Thymus (tissue), 14 donors: ENCODE measurements at places on chromosomes 7 and 10. TPM values are rescaled to one million over a fixed set of nuclear protein-coding genes. Genes with fewer than 3 reads are reported as not detected.

Gene ANKRD61
- total RNA-seq = 0.05 TPM

DNA sequence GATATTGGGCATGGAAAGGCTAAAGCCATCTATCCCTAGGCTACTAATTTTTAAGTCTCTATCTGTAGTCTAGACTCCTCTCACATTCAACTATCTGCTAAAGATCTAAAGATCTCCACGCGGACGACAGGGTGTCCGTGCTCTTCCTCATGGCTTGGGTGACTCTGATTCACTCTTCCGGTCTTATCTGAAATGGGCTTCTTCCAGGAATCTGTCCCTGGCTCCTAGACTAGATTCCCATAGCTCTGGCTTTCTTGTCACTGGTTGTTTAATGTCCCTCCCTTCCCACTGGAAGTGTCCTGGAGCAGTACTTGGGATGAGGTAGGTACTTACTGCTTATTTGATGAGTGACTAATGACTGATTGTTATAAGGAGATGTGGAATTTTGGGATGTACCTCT is 62.0 kb upstream of the PODXL start:
- no peaks in the 10 kb centered on the region for H3K4me1 ChIP-seq
- H3K4me3 ChIP-seq = no peak overlapping the region
- no peak overlapping the region for H3K27ac ChIP-seq
- H3K36me3 ChIP-seq = no peaks in the 10 kb centered on the region
- DNase-seq = no peak
- no peaks in the 10 kb centered on the region for H3K27me3 ChIP-seq

GRCh38 chr7:46569133-46569465 is 648.0 kb upstream of the IGFBP3 start:
- H3K27ac ChIP-seq = no peak overlapping the region
- H3K4me1 ChIP-seq = no peaks in the 10 kb centered on the region
- H3K4me3 ChIP-seq = no peak overlapping the region

Gene AGR2
- total RNA-seq = 1.7 TPM

GRCh38 chr10:113061557-113061956 is 111.5 kb downstream of the TCF7L2 start:
- no peak for DNase-seq
- H3K4me3 ChIP-seq = no peak overlapping the region
- peaks cover 15% of the 10 kb centered on the region for H3K4me1 ChIP-seq

DNA sequence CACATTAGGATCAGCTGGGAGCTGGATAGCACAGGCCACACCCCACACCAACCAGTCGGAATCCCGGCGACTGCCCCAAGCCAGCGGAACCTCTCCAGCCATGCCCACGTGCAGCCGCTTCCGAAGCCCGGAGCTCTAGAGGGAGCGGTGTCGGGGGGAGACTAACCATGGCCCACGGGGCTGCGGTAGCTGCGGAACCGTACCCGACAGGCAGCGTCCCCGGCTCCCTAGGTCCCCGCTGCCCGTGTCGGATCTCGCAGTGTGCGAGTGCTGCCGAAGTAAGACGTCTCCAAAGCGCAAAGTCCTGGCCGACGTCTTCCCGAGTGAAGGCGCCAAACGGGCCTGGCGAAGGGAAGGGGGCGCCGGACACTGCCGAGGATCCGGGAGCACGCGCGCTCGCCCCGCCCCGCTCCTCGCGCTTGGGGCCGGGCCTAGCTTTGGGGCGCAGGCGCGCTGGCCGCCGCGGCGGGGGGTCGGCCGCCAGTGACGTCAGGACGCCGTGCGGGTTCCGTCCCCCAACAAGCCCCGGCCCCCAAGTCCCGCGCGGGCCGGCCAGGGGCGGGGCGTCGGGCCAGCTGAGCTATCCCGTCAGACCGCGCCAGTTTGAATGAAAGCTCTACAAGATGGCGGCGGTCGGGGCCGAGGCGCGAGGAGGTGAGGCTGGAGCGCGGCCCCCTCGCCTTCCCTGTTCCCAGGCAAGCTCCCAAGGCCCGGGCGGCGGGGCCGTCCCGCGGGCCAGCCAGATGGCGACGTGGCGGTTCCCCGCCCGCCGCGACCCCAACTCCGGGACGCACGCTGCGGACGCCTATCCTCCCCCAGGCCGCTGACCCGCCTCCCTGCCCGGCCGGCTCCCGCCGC is at the start of gene SUV39H2:
Gene SUV39H2, plus strand, starts transcription at position 601 of the 858 bp plus-strand sequence. Its CDS starts 23 bp downstream, at position 624.
- H3K27ac ChIP-seq = peak within 1 kb of the TSS; percentile 89
- peaks cover 10% of the 10 kb centered on the region for H3K4me1 ChIP-seq
- peak; percentile 94 for DNase-seq

Gene GPR158
- total RNA-seq = under 0.01 TPM

Gene FAM107B
- total RNA-seq = 49.1 TPM

DNA sequence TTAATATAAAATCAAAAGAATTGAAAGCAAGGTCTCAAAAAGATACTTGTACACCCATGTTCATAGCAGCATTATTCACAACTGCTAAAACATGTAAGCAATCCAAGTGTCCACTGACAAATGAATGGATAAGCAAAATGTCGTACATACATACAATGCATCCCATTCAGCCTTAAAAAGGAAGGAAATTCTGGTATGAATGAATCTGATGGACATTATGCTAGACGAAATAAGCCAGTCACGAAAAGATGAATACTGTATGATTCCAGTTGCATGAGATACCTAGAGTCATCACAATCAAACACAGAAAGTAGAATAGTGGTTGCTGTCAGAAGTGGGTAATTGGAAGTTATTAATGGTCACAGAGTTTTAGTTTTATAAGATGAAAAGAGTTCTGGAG is 9.5 kb upstream of the TAC1 start:
- H3K36me3 ChIP-seq = no peaks in the 10 kb centered on the region
- H3K4me3 ChIP-seq = no peak overlapping the region
- no peak for DNase-seq
- H3K4me1 ChIP-seq = no peaks in the 10 kb centered on the region

Gene CFAP69
- 0.47 TPM for total RNA-seq
